ENCODE measurements at places on chromosomes 1 and 21.

DNA sequence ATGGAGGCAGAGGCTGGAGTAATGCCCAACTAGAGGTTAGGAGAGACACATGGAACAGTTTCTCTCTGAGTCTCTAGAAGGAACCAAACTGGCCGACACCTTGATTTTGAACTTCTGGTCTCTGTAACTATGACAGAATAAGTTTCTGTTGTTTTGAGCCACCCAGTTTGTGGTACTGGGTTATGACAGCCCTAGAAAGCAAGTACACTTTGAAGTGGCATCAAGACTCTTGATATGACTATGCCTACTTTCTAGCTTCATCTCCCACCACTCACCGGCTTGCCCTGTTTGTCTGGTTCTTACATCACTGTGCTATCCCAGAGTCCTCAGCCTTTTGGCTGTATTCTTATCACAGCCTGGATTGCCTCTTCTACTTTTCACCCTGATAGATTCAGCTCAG lies 230.3 kb upstream of the USP24 start:
- no peak for DNase-seq

GRCh38 chr1:3902111-3902511 lies 2.0 kb upstream of the C1orf174 start:
- no peak for DNase-seq

DNA sequence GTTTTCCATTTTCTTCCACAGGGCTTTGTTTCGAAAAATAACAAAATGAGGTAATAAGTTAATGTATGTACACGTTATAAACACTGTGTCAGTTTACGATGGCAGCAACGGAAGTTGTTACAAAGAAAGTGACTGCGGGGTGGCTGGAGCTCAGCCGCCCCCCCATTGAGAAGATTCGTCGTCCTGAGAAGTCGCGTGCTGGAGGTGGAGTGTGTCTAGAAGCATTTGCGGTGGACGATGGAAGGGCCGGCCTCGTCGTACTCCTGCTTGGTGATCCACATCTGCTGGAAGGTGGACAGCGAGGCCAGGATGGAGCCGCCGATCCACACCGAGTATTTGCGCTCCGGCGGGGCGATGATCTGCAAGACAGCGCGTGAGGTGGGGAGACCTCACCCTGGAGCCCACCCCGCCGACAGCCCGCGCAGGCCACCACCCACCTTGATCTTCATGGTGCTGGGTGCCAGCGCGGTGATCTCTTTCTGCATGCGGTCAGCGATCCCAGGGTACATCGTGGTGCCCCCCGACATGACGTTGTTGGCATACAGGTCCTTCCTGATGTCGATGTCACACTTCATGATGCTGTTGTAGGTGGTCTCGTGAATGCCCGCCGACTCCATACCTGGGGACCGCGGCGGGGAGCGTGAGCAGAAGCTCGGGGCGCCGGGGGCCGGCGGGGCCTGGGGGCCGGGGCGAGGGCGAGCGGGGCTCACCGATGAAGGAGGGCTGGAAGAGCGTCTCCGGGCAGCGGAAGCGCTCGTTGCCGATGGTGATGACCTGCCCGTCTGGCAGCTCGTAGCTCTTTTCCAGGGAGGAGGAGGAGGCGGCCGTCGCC lies 2.4 kb downstream of the ACTA1 start:
- DNase-seq = no peak

DNA sequence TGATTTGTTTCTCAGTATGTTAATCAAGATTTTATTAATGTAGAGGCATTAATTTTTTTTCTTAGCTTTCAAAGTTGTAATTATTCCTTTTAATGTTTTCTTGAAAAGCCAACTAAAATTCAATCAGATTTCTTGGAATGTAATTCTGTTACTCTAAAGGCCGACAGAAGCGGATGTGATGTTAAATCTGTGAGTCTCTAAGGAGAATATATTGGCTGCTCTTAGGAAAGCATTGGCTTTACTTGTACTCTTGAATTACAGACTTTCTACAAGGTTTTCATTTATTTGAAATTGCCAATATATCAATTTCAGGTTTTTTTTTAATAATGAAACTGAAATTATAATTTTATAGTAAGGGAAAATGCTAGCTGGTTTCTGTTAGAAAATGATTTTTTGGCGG lies 29.2 kb downstream of the RRP15 start:
- DNase-seq = no peak

DNA sequence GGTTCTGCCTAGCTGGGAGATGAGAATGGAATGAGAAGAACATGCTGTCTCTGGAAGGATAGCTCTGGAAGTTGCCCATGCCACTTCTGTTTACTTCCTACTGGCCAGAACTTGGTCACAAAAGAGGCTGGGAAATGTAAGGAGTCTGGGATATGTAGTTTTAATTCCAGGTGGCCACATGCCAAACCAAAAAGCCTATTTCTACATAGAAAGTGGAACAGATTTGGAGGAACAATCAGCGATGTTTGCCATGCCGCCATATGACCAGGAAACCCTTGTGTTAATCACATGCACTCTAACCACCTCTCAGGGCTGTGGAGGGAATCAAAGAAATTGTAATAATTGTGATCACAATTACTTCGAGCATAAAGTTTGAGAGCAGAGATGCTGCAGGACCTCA lies 10.0 kb upstream of the OLIG2 start:
- DNase-seq = no peak

- DNase-seq = no peak
Measured at GRCh38 chr1:82589588-82589987, 788.9 kb downstream of the ADGRL2 start.

GRCh38 chr1:24484199-24484598 lies 18.4 kb upstream of the RCAN3 start:
- no peak for DNase-seq

DNA sequence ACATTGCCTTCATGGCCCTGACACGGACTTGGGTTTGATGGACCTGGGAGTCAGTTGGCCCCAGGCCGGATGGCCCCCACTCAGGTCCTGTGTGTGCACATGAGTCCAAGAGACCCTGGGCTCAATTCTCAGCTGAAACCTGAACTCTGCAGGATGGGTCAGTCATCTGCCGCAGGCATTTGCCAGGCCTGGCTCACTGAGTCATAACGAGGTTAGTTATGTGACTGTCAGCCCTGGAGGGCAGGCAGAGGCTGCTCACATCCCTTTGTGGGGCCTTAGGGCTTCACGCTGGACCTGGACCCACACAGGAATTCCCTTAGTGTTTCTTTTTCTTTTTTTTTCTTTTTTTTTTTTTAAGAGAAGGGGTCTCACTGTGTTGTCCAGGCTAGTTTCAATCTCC lies 46.5 kb downstream of the PSMG1 start:
- DNase-seq = no peak

DNA sequence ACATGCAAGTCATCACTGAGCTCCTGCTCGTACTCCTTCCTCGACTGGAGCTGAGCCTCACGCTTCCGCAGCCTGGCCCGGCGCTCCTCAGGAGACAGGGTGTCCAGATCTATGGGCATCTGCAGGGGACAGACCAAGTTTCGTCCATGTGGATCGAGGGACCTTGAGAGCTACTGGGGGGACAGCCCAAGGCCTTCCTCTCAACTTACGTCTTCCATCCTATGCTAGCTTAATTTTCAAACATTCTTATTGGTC lies 2.4 kb downstream of the MRPL55 start:
- no peak for DNase-seq

DNA sequence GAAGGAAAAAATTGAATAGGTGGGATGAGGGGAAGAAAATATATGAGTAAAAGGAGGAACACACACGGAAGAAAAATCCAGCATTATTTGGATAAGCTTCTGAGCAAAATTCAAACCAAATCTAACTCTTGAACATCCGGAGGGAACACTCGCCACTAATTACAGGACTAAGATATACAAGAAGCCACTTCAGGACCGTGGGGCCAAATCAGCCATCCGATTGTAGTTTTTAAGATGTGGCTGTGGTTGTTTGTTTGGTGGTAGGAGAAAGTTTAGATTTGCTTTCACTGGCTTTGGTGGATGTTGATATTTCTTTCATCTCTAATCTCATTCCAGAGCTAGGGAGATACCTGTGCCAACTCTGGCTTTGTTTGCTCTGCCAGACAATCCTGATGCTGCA lies 43.7 kb upstream of the ADAMTS1 start:
- no peak for DNase-seq

GRCh38 chr1:6163973-6164617 lies 16.0 kb downstream of the CHD5 start:
- no peak for DNase-seq

- no peak for DNase-seq
Measured at GRCh38 chr1:248906753-248907661, 972 bp downstream of the PGBD2 start.

DNA sequence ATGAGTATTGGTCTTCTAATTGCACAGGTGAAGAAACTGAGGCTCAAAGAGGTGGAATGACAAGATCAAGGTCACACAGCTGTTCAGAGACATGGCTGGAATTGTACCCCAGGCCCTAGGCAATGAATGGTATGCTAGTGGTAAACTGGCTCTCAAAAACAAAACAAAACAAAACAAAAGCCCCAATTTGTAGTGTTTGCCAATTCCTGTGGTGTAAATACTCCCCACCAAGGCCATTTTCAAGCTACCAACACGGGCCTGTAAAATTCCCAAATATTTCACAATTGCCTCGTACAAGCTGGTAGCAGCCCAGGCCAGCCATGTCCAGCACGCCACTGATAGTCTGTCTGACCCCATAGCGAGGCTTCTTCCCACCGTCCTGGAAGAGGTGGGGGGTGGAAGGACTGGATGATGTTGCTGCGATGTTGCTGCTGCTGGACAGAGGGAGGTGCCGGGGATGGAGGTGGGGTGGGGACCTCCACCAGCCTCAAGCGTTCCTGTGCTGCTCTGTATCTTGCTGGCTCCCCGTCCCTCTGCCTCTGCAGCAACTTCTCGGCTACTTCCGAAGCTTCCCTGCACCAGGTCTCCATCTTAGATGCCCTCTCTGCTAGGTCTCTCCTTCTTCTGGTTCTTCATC lies 62.2 kb upstream of the RUNX3 start:
- DNase-seq = no peak

All from GM18507 (cell line).